Activated CD4-positive, alpha-beta T cell treated with anti-CD3 and anti-CD28 coated beads, Interleukin-2, amount 10 ng/mL, durations not matched to agents 7 days and 5 days (primary cell): ENCODE measurements at places on chromosomes 13 and 19. TPM values are rescaled to one million over a fixed set of nuclear protein-coding genes. Genes with fewer than 3 reads are reported as not detected.

DNA sequence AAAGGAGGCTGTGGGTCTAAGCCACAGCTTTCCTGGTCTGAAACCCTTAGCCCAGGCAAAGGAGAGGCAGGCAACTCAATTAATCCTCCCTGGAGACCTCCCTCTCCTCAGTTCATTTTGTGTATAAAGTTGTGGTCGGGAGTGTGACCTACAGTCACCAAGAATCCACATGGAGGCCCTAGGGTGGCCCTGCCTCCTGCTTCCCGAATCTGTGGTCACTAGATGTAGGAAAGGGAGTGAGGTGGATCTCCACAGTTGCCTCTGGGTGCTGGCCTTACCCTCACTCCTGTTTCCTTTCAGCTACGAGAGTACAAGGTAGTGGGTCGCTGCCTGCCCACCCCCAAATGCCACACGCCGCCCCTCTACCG lies 1.3 kb downstream of the RPL18A start:
- peak overlapping the region; percentile 94 for H3K27ac ChIP-seq
- no peaks in the 10 kb centered on the region for H3K27me3 ChIP-seq
- peaks cover 46% of the 10 kb centered on the region for H3K36me3 ChIP-seq
- peak overlapping the region; percentile 90 for H3K4me3 ChIP-seq
- peaks cover 18% of the 10 kb centered on the region for H3K4me1 ChIP-seq

DNA sequence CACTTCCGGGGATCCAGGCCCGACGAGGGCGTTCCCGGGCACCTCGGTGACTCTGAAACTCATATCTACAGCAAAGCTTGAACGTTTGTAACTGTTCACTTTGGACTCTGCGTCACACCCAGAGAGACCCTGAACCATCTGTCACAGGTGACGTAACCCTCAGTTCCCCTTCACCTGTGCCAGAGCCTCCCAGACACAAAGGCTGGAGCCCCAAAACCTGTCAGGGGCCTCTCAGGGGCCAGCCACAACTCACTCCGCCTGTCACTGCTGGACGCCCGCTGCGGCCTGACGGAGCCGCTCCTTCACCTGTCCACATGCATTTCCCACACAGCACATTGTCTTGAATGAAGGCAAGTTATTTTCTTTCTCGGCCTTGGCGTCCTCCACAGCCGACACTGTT lies 8.0 kb downstream of the RASA3 start:
- H3K27me3 ChIP-seq: no peaks in the 10 kb centered on the region
- H3K27ac ChIP-seq: peak overlapping the region; percentile 88

GRCh38 chr13:92307752-92308151 lies 909.3 kb downstream of the GPC5 start:
- DNase-seq: no peak
- H3K4me1 ChIP-seq: no peaks in the 10 kb centered on the region
- H3K27me3 ChIP-seq: no peaks in the 10 kb centered on the region
- H3K4me3 ChIP-seq: no peak overlapping the region
- H3K27ac ChIP-seq: no peak overlapping the region

- H3K4me1 ChIP-seq: no peaks in the 10 kb centered on the region
- no peak for DNase-seq
- H3K27ac ChIP-seq: peak overlapping the region; percentile 31
These were observed 16.5 kb downstream of the TYK2 start for GRCh38 chr19:10363789-10364281.

- H3K4me1 ChIP-seq: no peaks in the 10 kb centered on the region
- no peak for DNase-seq
- H3K4me3 ChIP-seq: no peak overlapping the region
- H3K27me3 ChIP-seq: no peaks in the 10 kb centered on the region
These were observed 239.9 kb downstream of the VWA8 start for GRCh38 chr13:41720839-41721561.

DNA sequence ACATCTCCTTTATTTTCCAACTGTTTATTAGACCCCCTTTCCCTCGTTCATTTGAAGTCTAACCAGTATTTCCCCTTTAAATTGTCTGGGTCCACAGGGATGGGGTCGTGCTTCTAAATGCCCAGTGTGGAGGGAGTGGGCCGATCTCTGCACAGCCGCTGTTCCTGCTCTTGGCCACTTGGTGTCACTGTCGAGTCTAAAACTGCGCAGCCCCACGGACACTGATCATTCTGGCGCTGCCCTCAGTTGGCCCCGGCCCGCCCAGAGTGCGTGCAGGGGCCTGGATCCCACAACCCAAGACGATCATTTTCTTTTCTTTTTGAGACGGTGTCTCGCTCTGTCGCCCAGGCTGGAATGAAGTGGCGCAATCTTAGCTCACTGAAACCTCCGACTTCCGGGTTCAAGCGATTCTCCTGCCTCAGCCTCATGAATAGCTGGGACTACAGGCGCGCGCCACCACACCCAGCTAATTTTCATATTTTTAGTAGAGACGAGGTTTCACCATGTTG lies 12.0 kb downstream of the WDR88 start:
- H3K36me3 ChIP-seq: no peaks in the 10 kb centered on the region
- H3K4me3 ChIP-seq: no peak overlapping the region
- no peaks in the 10 kb centered on the region for H3K27me3 ChIP-seq
- no peak overlapping the region for H3K27ac ChIP-seq

GRCh38 chr19:19626516-19627472 lies 1.2 kb downstream of the LPAR2 start:
- DNase-seq: no peak
- peak overlapping the region; percentile 87 for H3K4me3 ChIP-seq
- H3K36me3 ChIP-seq: peaks cover 48% of the 10 kb centered on the region
- H3K27me3 ChIP-seq: no peaks in the 10 kb centered on the region
- peak overlapping the region; percentile 94 for H3K27ac ChIP-seq

DNA sequence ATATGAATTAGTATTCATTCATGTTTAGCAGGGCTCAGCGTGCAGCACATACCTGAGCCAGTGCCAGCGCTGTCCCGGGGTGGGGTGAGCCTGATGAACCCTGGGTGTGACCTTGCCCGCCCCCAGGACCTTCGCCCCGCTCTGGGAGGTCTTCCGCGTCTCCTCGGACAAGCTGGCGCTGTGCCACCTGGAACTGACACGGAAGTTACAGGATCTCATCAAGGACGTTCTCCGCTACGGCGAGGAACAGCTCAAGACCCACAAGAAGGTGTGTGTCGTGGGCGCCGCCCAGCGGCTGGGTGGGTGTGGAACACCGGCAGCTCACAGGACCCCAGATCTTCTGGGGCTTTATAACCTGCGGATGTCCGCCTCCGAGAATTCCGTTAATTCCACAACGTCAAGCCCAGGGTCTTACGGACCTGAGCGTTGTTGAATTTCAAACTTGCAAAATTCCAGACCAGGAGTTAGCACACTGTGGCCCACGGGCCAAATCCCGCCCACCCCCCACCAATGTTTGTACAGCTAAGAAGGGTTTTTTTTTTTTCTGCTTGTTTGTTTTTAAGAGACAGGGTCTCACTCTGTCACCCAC lies 15.4 kb downstream of the FCHO1 start:
- no peak overlapping the region for H3K27ac ChIP-seq
- peaks cover 14% of the 10 kb centered on the region for H3K4me1 ChIP-seq
- peak; percentile 44 for DNase-seq
- no peak overlapping the region for H3K4me3 ChIP-seq
- no peaks in the 10 kb centered on the region for H3K27me3 ChIP-seq

GRCh38 chr19:41911889-41912731 lies 16.1 kb downstream of the ERFL start:
- peaks cover 34% of the 10 kb centered on the region for H3K27me3 ChIP-seq
- H3K36me3 ChIP-seq: peaks cover 12% of the 10 kb centered on the region
- no peak overlapping the region for H3K4me3 ChIP-seq

- peaks cover 4% of the 10 kb centered on the region for H3K27me3 ChIP-seq
- no peak overlapping the region for H3K4me3 ChIP-seq
- H3K36me3 ChIP-seq: no peaks in the 10 kb centered on the region
These were observed 9.9 kb upstream of the SULT2A1 start for GRCh38 chr19:47896019-47896418.

- H3K36me3 ChIP-seq: peaks cover 11% of the 10 kb centered on the region
- H3K27me3 ChIP-seq: no peaks in the 10 kb centered on the region
- H3K4me3 ChIP-seq: no peak overlapping the region
- no peak overlapping the region for H3K27ac ChIP-seq
- peaks cover 19% of the 10 kb centered on the region for H3K4me1 ChIP-seq
These were observed 4.9 kb downstream of the THAP8 start for GRCh38 chr19:36049080-36049698.

DNA sequence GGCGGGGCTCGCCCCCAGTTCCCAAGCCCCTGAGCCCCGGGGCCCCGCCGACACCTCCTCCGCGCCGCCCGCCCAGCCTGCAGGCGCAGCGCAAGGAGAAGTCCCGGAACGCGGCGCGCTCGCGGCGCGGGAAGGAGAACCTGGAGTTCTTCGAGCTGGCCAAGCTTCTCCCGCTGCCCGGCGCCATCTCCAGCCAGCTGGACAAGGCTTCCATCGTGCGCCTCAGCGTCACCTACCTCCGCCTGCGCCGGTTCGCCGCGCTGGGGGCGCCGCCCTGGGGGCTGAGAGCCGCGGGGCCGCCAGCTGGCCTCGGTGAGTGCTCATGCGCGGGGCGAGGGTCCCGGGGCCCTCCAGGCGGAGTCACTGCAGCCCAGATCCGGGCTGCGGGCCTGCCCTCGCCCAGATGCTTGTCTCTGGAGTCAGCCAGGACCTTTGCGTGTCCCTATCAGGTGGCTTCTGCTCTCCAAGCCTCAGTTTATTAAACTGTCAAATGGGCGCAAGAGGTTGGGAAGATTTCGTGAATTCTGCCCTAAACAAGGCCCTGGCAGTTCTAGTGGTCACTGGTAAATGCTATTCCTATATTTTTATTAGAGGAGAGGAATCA lies 2.0 kb downstream of the NPAS1 start:
- no peaks in the 10 kb centered on the region for H3K36me3 ChIP-seq
- H3K4me3 ChIP-seq: no peak overlapping the region
- no peak overlapping the region for H3K27ac ChIP-seq
- no peak for DNase-seq

DNA sequence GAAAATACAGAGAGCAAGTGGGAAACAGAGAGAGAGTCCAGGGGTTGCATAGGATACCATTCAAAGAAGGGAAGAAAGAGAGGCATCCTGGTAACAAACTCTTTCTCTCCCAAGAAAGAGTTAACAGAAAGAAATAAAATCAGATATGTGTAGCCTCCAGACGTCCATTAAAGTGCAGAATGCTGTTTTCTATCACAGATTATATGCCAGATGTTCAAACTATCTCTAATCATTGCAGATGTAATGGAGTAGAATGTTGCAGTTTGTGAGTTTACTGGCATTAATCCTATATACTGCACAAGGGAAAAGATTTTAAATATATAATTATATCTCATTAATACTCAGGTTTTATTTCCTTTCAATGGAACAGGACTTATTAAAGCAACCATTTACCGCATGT lies 369.4 kb downstream of the ZNF536 start:
- H3K4me3 ChIP-seq: no peak overlapping the region
- no peaks in the 10 kb centered on the region for H3K36me3 ChIP-seq
- no peak overlapping the region for H3K27ac ChIP-seq
- no peak for DNase-seq

DNA sequence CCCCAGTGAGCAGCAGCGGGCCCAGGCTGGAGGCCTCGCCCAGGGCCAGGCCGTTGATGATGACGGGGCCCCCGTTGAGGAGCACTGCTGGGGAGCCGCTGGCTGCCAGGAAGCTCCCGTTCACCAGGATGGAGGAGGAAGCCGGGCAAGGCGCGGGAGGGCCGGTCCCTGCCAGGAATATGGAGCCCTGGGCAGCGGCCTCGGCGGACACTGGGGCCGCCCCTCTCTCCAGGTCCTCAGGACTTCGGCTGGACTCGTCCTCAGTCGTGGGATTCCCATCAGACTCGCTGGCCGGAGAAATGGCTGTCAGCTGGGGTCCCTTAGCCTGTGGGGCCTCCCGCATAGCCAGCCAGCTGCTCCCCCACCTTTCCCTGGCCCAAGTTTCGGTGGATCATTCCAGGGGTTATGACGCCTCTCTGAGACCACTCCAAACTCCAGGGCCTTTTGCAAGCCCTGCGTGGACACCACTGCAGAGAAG lies 2.1 kb downstream of the SIX5 start:
- DNase-seq: no peak
- no peaks in the 10 kb centered on the region for H3K36me3 ChIP-seq
- peaks cover 11% of the 10 kb centered on the region for H3K27me3 ChIP-seq
- no peak overlapping the region for H3K27ac ChIP-seq
- peaks cover 20% of the 10 kb centered on the region for H3K4me1 ChIP-seq

GRCh38 chr13:47726394-47726793 lies 274.7 kb downstream of the SUCLA2 start:
- no peak overlapping the region for H3K27ac ChIP-seq
- DNase-seq: no peak
- no peak overlapping the region for H3K4me3 ChIP-seq
- no peaks in the 10 kb centered on the region for H3K4me1 ChIP-seq

GRCh38 chr19:11337080-11337479 lies 2.4 kb downstream of the RAB3D start:
- no peaks in the 10 kb centered on the region for H3K27me3 ChIP-seq
- H3K27ac ChIP-seq: no peak overlapping the region
- peaks cover 24% of the 10 kb centered on the region for H3K4me1 ChIP-seq
- DNase-seq: no peak
- no peak overlapping the region for H3K4me3 ChIP-seq
- peaks cover 8% of the 10 kb centered on the region for H3K36me3 ChIP-seq

DNA sequence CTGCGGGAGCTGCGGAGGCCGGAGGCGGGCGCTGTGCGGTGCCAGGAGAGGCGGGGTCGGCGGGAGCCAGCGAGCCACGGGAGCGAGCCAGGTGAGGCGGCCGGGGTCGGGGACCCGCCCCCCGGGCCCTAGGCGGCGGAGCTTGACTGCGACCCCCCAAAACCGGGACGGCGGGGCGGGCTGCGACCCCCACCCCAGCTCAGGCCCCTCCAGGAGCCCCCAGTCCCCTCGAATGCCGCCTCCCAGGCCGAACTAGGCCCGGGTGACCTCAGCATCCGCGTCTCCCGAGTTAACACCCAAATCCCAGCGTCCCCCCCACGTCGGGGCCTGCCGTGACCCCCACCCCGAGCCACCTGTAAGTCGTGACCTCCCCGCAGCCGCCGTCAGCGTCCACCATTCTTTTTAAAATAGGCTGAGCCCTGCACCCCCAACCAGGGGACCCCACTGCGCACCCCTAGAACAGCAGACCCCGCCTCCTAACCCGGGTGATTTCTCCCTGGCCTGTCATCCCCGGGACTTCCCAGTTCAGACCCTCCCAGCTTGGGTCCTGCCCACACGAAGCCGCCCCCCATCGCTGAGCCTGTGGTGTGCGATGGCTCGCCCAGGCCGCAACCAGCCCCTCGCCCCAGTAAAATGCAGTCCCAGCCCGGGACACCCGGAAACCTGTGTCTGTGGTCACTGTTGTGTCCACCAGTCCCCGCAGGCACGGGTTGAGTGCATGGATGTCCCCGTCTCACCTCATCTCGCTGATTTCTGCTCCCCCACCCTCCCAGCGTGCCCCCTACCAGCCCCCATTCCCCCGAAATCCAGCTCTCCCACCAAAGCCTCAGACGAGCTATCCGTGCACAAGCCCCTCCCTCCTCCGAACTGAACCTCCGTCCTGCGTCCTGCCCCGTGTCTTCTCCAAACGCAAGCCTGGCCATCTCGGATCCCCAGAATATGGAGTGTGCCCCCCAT lies 551 bp downstream of the FZR1 start:
- H3K4me3 ChIP-seq: peak overlapping the region; percentile 79
- peaks cover 27% of the 10 kb centered on the region for H3K36me3 ChIP-seq
- peak overlapping the region; percentile 91 for H3K27ac ChIP-seq
- peaks cover 43% of the 10 kb centered on the region for H3K4me1 ChIP-seq

- H3K27ac ChIP-seq: no peak overlapping the region
- no peaks in the 10 kb centered on the region for H3K4me1 ChIP-seq
- H3K27me3 ChIP-seq: no peaks in the 10 kb centered on the region
- H3K36me3 ChIP-seq: no peaks in the 10 kb centered on the region
These were observed 13.4 kb upstream of the C19orf33 start for GRCh38 chr19:38290631-38291147.

The CACNG7 gene
- not detected for total RNA-seq

The CEACAM4 gene
- total RNA-seq: not detected

The C19orf18 gene
- 0.37 TPM for total RNA-seq

The MEDAG gene
- total RNA-seq: not detected

The LILRA1 gene
- not detected for total RNA-seq

The GRAMD1A gene
- 114 TPM for total RNA-seq

The PNMA8B gene
- 0.07 TPM for total RNA-seq

The GSX1 gene
- total RNA-seq: not detected
